Vagina (tissue), 2 donors: ENCODE measurements at places on chromosomes 12 and 14.

GRCh38 chr12:42143452-42144157 is 1.1 kb downstream of the GXYLT1 start:
- DNase-seq, result no peak

GRCh38 chr12:107564946-107565345 is 120.7 kb upstream of the PWP1 start:
- no peak for DNase-seq

GRCh38 chr12:32120419-32120818 is 13.8 kb downstream of the BICD1 start:
- no peak for DNase-seq

- no peak for DNase-seq
Observed at GRCh38 chr12:124377981-124378509, 83.2 kb downstream of the RFLNA start.

DNA sequence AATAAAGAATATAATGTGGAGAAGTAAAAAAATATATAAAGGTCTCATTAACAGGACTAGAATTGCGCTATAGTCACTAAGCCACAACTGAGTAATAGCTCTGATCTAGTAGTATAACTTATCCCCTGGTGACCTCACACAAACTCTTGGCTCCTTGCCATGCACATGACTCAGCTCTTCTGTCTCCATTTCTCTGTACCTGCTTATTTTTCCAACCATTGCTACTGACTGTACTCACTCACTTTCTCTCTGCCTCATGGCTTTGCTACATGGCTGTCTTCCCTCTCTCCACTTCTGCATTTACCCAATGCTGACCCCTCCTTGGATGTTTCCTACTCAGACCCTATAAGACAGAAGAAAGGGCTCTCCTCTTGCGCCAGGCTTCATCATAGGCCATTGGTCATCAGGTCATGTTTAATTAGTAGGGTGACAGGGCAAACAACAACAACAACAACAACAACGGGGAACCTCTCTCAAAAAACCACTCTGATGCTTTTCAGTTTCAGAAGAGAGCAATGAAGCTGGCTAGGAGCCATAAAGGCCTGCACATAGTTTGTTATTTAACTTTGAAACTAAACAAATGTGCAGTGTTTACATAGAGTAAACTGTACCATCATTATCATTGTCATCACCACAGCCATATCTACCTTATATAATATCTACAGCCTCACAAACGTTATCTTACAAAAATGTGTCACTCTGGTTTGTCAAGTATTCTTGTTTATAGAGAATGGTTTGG is 25.6 kb upstream of the KRAS start:
- no peak for DNase-seq

DNA sequence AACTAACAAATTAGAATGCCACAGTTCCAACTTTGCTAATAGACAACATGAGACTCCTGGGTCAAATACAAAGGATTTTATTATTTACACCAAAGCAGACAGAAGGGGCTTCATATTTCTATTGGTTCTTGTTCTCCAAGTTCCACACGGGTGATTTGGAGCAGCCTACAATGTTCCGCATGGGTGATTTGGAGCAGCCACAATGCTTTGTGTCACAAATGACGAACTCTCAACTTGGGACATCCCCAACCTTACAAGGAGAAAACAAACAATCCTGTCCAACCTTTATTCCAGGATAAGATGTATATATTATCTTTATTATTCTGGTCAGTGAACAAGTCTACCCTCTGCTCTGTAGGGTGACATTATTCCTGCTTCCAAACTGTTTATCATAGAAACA is 694.3 kb upstream of the MGAT4C start:
- DNase-seq, result no peak
